ENCODE measurements at places on chromosomes 3 and 15. TPM values are rescaled to one million over a fixed set of nuclear protein-coding genes. Genes with fewer than 3 reads are reported as not detected.

CPEB1 gene
- polyA plus RNA-seq = 0.70 TPM

DNA sequence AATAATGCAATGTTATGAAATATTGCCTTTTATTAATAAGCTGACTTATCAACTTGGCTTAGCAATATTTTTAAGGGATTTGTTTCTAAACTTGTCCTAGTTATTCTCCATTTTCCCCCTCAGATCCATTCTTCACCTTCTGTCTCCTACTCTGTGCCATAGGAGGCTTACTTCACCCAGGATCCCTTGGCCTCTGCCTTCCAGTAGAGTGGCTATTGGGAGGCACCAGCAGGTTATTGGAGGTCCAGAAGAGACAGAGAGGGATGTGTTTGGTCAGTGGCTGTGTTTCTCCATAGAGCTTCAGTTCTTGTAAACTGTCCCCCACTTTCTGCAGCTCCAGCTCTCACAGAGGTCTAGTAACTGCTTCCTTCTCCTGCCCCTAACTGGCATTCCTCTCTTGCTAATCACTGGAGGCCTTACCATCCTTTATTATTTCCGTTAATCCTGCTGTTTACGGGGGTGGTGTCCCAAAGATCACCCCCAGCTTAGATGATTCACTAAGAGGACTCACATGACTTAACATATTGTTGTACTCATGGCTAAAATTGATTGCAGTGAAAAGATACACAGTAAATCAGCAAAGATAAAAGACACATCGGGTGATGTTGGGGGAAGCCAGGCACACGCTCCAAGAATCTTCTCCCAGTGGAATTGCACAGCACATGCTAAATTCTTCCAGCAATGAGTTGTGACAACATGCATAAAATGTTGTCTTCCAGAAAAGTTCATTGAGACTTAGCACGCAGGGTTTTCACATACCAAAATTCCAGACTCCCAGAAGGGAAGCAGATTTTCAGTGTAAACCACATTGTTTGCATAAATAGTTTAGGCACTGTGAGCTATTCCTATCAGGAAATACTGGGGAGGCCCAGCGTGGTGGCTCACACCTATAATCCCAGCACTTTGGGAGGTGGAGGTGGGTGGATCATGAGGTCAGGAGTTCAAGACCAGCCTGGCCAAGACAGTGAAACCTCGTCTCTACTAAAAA lies 67.5 kb downstream of the RPL22L1 start:
- peak; percentile 84 for DNase-seq

GRCh38 chr3:197711973-197712707 lies 24.6 kb downstream of the RUBCN start:
- DNase-seq = peak; percentile 94

GPR171 gene
- polyA plus RNA-seq = 0.18 TPM

- DNase-seq = peak; percentile 52
Measured at GRCh38 chr3:26753095-26753494, 130.5 kb downstream of the LRRC3B start.

DNA sequence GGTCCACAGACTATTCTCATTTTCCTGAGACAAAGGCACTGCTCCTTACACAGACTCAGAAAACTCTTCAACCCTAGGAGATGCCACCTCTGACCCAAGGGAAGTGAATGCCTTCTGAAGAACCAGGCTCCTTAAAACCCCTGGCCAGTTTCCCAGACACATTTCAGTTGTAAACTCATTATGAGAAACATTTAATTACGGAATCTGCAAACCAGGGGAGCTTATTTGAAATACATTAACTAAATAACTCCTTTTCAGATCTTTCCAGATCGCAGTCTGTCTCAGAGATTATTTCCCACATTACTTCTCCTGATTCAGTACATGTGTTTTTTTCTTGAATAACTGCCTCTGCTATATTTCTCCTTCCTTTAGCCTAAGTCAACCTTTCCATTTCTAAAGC lies 17.6 kb downstream of the MYO5A start:
- no peak for DNase-seq

- no peak for DNase-seq
Measured at GRCh38 chr3:59081071-59081470, 31.2 kb upstream of the CFAP20DC start.

DNA sequence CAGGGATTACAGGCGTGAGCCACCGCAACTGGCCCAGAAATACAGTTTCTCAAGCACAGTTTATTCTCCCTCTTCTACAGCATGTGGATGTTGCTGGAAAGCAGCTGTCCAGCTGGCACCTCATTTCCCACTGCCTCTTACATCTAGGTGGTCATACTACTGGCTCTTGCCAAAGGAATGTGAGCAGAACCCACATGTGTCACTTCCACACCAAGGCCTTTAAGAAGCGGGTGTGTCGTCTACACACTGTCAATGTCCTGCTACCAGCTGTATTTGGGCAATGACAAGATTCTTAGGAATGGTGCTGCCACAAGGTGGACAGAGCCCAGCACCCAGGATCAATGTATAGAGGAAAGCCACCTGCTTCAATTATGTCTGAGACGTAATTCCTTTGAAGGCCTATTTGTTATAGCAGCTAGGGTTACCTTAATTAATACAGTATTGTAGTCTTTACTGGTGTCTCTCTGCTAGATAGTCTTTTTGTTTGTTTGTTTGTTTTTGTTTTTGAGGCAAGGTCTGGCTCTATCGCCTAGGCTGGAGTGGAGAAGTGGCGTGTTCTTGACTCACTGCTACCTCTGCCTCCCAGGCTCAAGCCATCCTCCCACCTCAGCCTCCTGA lies 15.1 kb upstream of the RAB7A start:
- no peak for DNase-seq

DNA sequence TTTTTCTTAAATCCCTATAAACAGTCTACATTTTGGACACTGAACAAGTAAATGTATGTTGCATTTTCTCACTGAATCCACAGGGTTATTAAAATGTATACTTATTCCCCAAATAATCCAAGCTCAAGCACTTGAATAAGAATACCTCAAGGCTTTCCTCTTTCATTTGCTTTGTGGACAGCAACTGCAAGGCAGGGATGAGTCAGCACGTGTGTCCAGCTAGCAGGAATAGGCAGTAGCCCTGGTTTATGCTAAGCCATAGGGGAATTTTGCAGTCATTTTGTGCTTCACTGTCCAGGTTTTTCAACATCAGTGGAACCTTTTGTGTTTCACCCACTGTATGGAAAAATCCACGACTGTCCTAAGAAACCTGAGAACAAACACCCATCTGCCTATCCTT lies 96.7 kb upstream of the KCNMB2 start:
- peak; percentile 66 for DNase-seq

DNA sequence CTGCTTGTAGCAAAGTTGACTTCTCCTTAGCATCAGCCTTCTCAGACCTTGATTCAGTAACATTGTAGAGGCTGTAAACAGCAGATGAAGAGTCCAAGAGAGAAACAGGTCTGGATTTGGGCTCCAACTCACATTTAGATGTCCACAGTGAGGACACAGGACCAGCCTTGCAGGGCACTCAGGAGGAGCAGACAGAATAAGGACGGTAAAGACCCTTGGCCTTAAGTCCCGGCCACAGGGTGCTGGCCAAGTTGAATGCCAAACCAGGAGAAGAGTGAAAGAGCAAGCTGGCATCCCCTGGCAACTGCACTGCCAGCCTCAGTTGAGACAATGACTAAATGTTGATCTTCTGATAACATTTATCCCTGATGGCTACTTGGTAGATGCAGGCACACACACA lies 136.3 kb downstream of the LRRK1 start:
- no peak for DNase-seq

DNA sequence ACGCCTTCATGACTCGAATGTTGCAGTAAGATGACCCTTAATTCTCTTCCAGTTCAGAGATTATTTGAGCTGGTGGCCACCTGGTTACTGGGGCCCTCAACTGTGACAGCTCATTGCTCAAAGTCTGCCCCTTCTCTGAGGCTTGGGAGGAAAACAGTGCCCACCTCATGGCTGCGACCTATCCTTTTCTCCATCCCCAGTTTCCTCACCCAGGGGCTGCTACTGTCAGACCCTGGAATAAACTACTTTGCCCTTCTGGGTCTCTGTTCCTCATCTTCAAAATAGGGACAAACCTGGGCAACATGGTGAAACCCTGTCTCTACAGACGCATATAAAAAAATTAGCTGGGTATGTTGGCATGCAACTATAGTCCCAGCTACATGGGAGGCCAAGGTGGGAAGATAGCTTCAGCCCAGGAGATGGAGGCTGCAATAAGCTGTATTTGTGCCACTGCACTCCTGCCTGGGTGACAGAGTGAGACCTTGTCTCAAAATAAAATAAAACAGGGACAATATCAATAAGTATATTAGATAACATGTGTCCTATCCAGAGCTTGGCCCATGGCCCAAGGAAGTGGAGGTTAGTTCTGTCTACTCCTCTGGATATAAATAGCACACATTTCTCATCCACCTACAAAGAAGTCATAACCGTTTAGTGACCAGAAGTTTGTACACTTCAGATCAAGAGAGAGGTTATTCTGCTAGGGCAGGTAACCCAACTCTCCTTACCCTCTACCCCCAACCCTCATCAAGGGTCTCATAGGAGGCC lies 2.2 kb upstream of the RASL12 start:
- no peak for DNase-seq

DNA sequence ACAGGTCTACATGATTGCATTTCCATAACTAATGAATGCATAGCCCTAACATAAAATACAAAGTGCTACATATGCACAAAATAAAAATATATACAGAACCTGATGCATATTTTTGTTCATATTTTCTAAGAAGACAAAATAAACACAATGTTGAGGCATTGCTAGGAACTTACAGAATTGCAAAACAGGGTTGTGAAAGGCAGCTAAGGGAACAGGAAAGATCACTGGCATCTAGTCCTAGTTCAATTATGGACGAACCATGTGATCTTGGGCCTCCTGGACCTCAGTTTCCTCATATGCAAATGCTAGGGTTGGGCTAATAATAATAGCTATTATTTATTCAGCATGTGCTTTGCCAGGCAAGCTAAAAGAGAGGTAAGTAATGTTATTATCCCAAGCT lies 15.5 kb upstream of the NCEH1 start:
- DNase-seq = no peak

GOLGA8T gene
- polyA plus RNA-seq = 0.33 TPM

TIMP4 gene
- polyA plus RNA-seq = 2.7 TPM

C2CD4B gene
- polyA plus RNA-seq = 2.2 TPM

KIF23 gene
- polyA plus RNA-seq = 21.2 TPM

GRCh38 chr3:15272426-15273196 lies 59.8 kb downstream of the SH3BP5 start:
- DNase-seq = no peak

DNA sequence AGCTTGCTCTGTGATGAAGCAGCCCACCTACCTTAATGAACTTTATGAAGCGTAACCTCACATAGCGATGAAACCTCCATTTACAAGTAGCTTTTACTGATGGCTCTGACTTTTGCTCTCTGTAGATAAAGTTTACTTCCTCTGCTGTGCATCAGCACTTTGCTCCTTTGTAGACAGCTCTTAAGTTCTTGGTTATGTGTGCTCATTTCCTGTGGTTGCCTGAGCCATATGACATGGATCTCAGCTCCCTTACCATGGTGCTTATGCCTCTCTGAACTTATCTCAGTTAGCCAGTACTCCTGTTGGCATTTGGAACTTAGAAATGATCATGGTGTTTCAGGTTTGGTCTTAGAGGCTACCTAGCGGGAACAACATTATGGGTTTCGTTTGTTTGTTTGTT lies 7.8 kb downstream of the MFSD1 start:
- peak; percentile 55 for DNase-seq

- DNase-seq = no peak
Measured at GRCh38 chr3:84194029-84194428, 764.8 kb upstream of the CADM2 start.

GORASP1 gene
- polyA plus RNA-seq = 41.5 TPM

TNFSF10 gene
- 8.7 TPM for polyA plus RNA-seq

GRCh38 chr3:111961461-111962164 lies 17.2 kb upstream of the ABHD10 start:
- DNase-seq = no peak

GRCh38 chr15:85831415-85832113 lies 36.8 kb upstream of the KLHL25 start:
- peak; percentile 81 for DNase-seq

DNA sequence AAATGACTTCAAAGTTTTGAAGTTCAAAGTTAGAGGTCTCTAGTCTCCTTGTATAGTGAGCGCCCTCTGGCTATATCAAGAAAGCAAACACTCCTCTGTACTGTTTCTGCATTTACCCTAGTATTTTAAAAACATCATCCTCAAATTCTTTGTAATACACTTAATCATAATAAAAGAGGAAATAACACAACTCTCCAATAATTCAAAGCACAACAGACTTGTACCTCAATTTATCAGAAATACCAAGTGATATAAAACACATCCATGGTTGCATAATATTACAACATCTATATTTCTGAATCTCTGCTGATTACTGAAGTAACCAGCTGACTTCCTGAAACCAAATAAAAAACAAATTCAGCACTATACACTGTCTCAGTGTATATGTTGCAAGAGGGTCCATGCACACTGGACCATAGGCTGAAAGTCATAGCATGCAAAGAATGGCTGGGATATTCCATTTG lies 12.5 kb downstream of the PLOD2 start:
- DNase-seq = no peak

DNA sequence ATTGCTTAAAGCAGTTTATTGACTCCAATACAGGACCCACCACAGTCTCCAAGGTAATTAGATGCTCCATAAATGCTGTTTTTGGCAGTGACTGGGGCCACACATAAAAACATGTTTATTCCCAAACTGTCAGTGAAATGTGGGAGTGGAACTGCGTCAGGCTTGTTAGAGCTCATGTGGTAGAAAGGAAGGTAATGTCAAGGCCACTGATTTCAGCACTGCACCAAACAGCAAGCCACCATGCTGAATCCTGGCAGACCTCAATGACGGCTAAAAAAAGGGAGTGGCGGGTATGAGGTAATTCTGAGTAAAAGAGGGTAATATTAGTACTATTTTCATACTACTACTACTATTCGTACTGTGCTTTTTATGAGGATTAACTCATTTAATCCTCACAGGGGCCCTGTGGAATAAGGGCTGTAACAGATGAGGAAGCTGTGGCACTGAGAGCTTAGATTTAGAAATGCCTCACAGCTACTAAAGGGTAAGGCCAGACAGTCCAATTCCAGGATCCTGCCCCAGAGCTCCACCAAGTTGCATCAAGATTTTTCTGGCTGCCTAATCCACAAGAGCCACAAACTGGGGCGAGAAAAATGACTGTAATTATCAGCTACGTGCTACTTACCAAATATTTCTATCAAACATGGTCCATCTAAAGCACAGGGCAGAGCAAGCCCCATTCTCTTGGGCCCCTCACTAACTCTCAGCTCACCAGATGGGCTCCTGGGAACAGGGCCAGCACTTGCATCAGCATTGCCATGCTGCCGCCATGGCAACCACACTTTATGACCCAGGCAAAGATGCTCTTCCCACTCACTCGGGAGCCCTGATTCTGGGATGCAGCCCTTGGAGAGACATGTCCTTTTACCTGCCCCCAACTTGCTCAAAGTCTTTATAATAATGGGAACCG lies 83.6 kb upstream of the SPATA12 start:
- peak; percentile 65 for DNase-seq

ARPP21 gene
- 155 TPM for polyA plus RNA-seq

GRCh38 chr3:151919446-151919845 lies 46.0 kb downstream of the SUCNR1 start:
- DNase-seq = no peak

H1-8 gene
- not detected for polyA plus RNA-seq

SEMA5B gene
- 26.9 TPM for polyA plus RNA-seq

- DNase-seq = peak; percentile 56
Measured at GRCh38 chr15:92323525-92323924, 70.2 kb upstream of the ST8SIA2 start.
